CD4-positive, alpha-beta T cell treated with Interleukin-4 for 1 hour (primary cell): ENCODE measurements at places on chromosomes 2 and 18.
A peak's percentile ranks its signal among the peaks of the same experiment; 100 is the strongest.

DNA sequence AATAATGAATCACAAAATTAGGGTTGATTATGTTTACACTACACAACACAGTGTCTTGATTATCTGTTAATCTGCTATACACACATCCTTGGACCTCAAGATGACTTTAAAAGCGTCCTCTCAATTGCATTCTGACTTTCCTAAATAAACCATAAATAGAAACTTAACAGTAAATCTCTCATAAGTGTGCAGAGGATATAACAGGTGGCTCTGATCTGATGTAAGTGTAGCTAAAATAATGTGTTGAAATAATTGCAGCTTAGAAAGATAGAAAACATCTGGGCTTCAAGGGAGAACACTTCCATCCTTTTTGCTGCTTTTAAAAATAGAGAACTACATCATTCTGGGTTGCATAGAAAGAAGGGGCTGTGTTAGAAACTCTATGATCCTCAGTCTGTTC is 78.4 kb upstream of the EFEMP1 start:
- no peak for DNase-seq

GRCh38 chr2:133498662-133499585 is 69.3 kb downstream of the NCKAP5 start:
- no peak for DNase-seq

- DNase-seq: no peak
Measured at GRCh38 chr2:34985474-34985873, 1370.1 kb upstream of the CRIM1 start.

DNA sequence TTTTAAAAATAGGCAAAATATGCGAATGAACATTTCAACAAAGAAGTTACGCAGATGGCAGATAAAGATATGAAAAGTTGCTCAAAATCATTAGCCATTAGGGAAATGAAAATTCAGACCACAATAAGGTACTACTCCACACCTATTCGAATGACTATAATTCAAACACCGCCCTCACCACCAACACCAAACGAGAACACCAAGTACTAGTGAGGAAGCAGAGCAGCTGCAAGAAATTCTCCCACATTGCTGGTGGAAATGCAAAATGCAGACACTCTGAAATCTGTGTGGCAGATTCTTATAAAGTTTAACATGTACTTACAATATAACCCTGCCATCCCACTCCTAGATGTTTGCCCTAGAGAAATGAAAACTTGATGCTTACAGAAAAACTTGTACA is 17.3 kb upstream of the PRKCE start:
- DNase-seq: no peak

- no peak for DNase-seq
Measured at GRCh38 chr18:31965316-31965970, 22.5 kb upstream of the TRAPPC8 start.

DNA sequence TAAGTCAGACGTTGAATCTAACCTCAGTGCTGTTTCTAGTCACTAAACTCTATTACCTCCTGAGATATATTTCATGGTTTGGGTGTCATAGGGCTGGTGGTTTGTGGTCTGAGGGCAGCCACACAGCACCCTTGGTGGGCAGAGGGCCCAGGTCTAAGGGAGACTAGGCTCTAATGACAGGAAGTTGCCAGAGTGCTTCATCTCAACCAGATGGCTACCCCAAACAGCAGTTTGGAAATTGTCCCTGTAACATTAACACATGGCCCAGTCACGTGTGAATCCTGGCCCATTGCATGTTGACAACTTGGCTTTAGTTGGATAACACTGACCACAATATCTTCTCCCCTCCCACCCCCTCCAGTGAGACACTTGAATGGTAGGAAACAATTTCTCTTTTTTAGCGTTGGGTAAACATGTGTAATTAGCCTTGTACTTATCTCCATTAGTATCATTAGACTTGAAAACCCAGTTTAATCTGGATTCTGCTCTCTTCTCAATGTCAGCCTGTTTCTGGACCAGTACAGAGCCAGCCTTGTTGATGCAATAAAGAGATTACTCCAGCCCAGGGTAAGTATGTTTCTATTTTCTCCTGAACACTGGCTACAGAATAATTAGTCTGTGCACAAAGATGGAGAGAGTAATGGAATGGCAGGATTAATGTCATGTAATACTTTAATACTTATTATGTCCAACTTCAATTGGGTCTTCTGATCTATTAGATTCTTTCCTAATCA is 187.8 kb upstream of the SIX3 start:
- no peak for DNase-seq

DNA sequence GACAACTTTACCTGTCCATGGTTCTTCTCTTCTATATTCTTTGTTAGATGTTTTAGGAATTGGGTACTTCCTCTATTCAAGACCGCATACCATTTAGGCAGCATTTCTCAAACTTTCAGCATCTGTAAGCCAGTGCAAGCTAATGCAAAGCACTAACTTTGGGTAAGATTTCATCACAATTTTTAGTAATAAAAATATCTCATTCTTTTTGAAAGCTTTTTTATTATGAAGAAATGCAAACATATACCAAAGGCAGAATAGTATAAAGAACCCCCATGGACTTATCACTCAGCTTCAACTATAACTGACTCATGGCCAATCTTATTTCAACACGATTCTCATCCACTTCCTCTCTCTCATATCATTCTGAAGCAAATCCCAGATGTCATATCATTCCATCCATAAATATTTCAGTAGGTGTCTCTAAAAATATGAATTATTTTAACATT is 32.9 kb downstream of the INO80C start:
- no peak for DNase-seq

DNA sequence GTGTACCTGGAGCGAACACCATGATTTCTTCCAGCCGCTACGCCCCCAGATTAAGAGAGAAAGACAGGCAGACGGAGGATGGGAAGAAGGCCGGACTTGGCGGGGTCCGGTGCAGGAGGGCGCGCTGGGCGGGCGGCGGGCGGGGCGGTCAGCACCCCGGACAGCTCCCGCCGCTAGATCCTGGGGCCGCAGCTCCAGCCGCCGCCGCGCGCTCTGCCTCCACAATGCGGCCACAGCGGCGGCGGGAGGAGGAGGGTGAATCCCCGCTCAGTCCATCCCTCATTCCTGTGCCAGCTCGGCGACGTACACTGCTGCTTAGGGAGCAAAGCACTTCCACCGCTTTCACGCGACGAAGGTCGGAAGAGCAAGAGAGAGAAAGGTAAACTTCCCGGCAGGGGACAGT is at the start of gene AKAIN1:
AKAIN1 (minus strand) TSS at position 226 of the 403 bp plus-strand sequence; CDS start at position 22, 204 bp downstream.
- no peak for DNase-seq

- DNase-seq: peak; percentile 20
Measured at GRCh38 chr18:57748770-57749603, 54.1 kb downstream of the ATP8B1 start.

- no peak for DNase-seq
Measured at GRCh38 chr2:51103205-51103604, 71.3 kb upstream of the NRXN1 start.

DNA sequence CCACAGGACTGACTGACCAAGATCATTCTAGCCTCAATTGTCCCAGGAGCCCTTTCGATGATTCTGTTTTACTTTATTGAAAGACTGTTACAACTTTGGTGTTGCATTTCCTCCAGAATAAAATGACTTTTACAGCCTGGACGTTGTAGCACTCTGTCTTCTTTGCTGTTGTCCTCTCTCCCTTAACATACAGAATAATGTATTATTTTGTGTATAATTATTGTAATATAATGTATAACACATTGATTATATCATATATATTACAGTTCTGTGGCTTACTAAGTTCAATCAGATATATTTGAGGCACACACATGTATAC is 380 bp upstream of the FANCL start:
- DNase-seq: no peak
